ENCODE measurements at places on chromosomes 5 and 9.
A peak's percentile ranks its signal among the peaks of the same experiment; 100 is the strongest.

GRCh38 chr5:92912283-92912682 is 668.7 kb downstream of the NR2F1-AS1 start:
- DNase-seq = no peak

- no peak for DNase-seq
Observed at GRCh38 chr5:53010814-53011213, 21.7 kb downstream of the ITGA2 start.

GRCh38 chr9:68914751-68915150 is 99.2 kb downstream of the PRKACG start:
- DNase-seq = no peak

DNA sequence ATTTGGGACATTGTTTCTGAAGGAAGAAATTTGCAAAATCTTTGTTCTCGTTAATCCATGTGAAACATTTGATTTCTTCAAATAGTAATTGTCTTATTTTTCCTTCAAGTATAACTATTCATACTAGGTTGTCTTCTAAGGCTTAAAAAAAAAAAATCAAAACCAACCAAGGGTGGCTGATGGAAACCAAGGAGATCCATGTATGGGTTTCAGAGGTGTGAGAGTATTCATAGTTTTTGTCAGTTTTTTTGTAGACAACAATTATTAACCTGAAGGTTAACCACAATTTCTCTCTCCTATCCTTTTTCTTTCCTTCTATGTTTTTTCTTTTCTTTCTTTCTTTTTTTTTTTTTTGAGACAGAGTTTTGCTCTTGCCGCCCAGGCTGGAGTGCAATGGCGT is 35.4 kb downstream of the KDM4C start:
- DNase-seq = no peak

- DNase-seq = no peak
Observed at GRCh38 chr9:12510551-12510950, 182.6 kb upstream of the TYRP1 start.

DNA sequence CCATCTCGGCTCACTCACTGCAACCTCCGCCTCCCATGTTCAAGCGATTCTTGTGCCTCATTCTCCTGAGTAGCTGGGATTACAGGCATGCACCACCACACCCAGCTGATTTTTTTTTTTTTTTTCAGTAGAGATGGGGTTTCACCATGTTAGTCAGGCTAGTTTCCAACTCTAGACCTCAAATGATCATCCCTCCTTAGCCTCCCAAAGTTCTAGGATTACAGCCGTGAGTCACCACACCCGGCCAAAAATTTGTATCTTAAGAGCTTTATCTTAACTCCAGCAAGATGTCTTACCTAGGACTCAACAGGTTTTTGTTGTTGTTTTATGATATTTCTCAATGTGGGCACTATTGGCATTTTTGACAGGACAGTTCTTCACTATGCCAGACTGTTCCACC is 27.9 kb downstream of the LYRM7 start:
- DNase-seq = no peak

GRCh38 chr9:129247285-129248153 is 69.5 kb upstream of the IER5L start:
- DNase-seq = no peak

GRCh38 chr5:122181863-122182262 is 52.5 kb downstream of the ZNF474 start:
- DNase-seq = no peak

GRCh38 chr5:151223447-151224264 is at the start of gene CCDC69:
CCDC69 (minus strand) TSS chr5:151224092; CDS start chr5:151223970, 122 bp downstream.
- peak; percentile 69 for DNase-seq

GRCh38 chr9:127808347-127809001 is 5.8 kb downstream of the FPGS start:
- no peak for DNase-seq

GRCh38 chr5:39570403-39571027 is 145.7 kb upstream of the DAB2 start:
- no peak for DNase-seq

DNA sequence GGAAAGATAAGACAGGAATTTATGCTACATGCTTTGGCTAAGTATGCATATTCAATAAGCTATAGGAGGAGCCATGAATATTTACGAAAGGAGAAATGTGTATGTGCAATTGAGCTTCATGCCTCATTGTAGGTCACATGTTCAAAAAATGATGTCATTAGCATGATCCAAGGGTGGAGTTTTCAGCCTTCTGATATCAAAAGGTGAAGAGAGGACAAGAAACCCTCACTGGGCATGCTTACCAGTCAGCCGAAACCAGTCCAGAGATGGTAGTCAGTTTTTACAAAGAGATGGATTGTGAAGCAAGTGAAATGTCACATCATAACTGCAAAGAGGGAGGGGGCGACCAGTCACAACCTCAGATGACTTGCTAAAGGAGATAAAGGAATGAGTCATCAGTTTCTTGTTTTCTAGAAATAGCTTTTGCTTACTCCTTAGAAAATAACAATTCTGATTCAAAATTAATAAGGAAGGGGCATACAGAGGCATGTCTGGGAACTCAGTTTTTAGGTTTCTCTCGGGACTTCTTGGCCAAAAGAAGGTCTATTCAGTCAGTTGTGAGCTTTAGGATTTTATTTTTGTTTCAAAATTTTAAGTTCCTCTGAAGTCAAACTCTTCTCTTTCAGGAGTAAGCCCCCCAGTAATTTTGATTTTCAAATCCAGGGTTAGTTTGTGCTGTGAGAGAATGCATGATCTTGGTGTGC is 1067.8 kb upstream of the EDIL3 start:
- DNase-seq = no peak

DNA sequence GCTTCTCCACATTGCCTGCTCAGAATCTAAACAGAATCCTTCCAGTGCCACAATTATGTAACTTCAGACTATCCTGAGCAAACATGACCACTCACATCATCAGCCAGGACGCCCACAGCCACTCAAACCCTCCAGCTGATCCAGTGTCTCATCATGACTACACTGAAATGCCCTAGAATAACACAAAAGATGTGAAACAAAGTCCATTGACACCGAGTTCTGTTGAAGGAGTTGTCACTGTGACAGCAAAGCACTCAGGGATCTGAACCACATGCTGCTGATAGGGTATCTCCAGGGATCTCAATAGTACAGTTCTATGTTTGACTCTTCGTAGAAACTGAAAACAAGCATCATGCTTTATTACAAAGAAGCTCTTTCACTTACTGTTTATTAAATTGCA is 150.2 kb downstream of the GABBR2 start:
- no peak for DNase-seq

- no peak for DNase-seq
Observed at GRCh38 chr5:135553688-135554462, 18.1 kb upstream of the NEUROG1 start.

- DNase-seq = no peak
Observed at GRCh38 chr9:31847963-31848362, 536.5 kb upstream of the ACO1 start.

GRCh38 chr5:125457617-125458016 is 711.2 kb upstream of the ZNF608 start:
- no peak for DNase-seq

DNA sequence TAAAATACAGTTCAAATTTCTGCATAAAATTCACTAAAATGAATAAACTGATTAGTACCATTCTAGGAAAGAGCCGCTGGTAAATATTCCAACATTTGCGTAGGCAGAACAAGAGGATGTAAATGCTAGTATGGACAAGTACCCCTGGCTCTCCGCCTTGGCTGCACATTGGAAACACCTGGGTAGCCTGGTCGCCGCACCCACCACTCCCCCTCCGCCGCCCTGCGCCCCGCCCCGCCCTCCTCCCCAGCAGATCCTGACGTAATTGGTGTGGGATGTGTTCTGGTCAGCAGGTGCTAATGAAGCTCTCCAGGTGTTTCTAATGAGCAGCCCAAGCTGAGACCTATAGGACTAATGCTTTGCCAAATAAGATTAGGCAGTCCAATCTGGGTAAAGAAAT is 225.7 kb downstream of the FRMD3 start:
- no peak for DNase-seq

- no peak for DNase-seq
Observed at GRCh38 chr5:170362656-170363055, 26.5 kb downstream of the KCNMB1 start.

GRCh38 chr9:93517331-93517730 is 59.1 kb upstream of the PHF2 start:
- no peak for DNase-seq

DNA sequence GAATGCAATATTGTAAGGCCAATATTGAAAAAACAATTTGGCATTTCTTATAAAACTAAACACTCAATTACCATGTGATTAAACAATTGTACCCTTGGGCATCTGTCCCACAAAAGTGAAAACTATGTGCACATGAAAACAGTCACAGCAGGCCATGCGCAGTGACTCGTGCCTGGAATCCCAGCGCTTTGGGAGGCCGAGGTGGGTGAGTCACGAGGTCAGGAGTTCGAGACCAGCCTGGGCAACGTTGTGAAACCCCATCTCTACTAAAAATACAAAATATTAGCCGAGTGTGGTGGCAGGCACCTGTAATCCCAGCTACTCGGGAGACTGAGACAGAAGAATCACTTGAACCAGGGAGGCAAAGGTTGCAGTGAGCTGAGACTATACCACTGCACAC is 343.7 kb downstream of the DMRTA1 start:
- no peak for DNase-seq

- no peak for DNase-seq
Observed at GRCh38 chr5:143889986-143890385, 78.0 kb downstream of the HMHB1 start.

DNA sequence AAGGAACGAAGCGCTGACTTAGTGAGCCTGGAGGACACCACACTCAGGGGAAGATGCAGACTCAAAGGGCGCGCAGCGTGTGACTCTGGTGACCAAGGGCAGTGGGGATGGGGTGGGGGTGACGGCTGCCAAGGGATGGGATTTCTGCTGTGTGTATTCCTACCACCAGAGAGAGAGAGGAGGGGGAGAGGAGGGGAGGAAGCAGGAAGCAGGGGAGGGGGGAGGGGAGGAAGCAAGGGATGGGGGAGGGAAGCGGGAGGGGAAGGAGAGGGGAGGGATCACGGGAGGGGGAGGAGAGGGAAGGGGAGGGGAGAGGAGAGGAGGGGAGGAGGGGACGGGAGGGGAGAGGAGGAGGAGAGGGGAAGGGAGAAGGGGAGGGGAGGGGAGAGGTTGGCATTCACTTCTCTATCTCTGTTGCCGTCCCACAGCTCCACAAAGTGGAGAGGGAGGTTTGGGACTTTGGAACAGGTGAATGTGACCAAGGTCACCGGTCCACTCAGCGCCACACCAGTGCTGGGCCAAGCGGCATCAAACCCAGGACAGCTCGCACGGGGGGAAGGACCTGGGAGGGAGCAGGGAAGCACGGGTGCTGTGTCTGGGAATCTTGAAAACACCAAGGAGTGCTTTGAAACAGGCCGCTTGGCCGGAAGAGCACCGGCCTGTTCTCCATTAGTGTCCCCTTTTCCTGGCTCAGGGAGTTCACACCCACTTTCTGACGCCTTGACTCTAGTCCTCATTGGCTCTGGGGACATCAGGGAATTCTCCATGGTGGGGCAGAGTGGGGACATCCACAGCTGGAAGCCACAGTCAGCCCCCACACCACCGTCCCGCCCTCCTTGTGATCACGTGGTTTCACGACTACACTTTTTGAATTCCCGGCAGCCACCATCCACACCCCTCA is 77.4 kb downstream of the VAV2 start:
- DNase-seq = no peak

- DNase-seq = no peak
Observed at GRCh38 chr5:171589461-171589860, 170.0 kb downstream of the FGF18 start.

DNA sequence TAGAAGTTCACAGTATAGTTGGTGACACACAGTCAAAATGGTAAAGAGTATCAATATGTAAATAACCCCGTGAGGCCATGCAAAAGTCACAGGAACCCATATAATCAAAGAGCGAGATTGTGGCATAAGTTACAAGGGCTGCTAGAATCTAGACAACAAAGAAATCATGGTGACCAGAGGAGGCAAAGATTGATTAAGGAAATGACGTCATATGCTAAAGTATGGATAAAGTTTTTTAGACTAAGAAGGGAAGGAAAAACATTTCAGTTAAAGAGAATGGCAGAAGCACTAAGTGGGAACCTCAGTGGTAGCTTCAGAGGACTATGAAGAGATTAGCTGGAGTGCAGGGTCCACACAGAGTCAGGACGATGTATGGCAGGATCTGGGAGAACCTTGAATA is 330.3 kb downstream of the NFIB start:
- no peak for DNase-seq

DNA sequence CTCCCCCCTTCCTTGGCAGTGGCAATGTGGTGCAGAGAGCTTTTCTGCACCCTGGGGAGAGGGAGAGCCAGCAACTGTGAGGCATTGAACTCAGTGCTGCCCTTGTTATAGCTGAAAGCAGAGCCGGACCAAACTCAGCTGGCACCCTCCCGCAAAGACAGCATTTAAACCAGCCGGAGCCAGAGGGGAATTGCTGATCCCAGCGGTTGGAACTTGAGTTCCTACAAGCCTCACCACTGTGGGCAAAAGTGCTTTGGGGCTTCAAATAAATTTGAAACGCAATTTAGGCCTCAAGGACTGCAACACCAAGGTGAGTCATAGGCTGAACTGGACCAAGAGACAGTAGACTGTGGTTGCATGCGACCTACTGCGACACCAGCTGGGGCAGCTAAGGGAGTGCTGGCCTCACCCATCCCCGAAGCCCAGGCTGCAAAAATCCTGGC is 207.6 kb upstream of the CDKN2B start:
- DNase-seq = no peak

- DNase-seq = no peak
Observed at GRCh38 chr5:176773408-176774035, 36.8 kb upstream of the UNC5A start.

GRCh38 chr5:142713121-142713706 is 27.3 kb upstream of the FGF1 start:
- DNase-seq = peak; percentile 87
